ENCODE measurements at places on chromosomes 5 and 9.

DNA sequence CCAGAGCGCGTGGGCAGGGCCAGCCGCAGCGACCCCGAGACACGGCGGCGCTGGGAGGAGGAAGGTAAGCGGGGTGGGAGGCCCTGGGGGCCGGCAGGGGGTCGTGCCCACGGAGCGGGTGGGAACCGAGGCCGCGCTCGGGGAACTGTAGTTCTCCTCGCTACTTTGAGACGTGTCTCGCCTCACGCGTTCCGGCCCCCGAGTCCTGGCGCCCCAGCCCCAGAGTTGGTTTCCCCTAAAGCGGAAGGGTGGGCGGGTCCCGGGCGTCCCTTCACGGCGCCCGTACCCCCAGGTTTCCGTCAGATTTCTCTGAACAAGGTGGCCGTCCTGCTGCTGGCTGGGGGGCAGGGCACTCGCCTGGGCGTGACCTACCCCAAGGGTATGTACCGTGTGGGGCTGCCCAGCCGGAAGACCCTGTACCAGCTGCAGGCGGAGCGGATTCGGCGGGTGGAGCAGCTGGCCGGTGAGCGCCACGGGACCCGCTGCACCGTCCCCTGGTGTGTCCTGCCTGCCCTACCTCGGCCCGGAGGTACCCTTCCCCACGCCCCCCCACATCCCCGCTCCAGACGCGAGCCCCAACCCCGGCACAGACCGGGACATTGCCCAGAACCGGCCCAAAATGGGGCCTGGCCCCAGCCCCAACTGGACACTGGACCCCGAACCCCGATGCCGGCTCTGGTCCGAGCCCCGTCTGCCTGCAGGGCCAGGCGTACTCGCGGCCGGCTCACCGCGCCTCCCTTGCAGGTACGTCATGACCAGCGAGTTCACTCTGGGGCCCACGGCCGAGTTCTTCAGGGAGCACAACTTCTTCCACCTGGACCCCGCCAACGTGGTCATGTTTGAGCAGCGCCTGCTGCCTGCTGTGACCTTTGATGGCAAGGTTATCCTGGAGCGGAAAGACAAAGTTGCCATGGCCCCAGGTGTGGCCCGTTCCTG lies 709 bp downstream of the UAP1L1 start:
- DNase-seq = no peak

- no peak for DNase-seq
These were observed 228.3 kb upstream of the BRINP1 start for GRCh38 chr9:119597499-119597898.

- DNase-seq = no peak
These were observed 144.5 kb upstream of the NUDT12 start for GRCh38 chr5:103706939-103707682.

- DNase-seq = no peak
These were observed 117.2 kb downstream of the PSD2 start for GRCh38 chr5:139912804-139913203.

DNA sequence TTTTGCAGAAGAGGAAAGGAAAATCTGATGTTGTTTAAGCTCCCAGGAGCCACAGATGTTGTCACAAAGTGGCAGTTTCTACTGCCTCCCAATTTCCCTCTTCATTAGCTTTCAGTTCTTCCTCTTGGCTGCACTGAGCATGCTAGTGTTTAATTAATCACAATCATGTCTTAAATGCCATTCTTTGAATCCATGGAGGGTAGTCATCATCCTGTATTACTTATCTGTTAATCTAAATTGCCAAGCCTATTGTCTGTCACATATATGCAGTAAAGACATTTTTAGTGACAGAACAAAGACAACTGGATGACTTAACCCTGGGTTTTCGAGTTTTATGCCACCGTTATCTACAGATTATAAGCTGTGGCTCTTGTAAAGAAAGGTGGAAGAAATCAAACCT lies 14.7 kb downstream of the KLHL9 start:
- DNase-seq = no peak

DNA sequence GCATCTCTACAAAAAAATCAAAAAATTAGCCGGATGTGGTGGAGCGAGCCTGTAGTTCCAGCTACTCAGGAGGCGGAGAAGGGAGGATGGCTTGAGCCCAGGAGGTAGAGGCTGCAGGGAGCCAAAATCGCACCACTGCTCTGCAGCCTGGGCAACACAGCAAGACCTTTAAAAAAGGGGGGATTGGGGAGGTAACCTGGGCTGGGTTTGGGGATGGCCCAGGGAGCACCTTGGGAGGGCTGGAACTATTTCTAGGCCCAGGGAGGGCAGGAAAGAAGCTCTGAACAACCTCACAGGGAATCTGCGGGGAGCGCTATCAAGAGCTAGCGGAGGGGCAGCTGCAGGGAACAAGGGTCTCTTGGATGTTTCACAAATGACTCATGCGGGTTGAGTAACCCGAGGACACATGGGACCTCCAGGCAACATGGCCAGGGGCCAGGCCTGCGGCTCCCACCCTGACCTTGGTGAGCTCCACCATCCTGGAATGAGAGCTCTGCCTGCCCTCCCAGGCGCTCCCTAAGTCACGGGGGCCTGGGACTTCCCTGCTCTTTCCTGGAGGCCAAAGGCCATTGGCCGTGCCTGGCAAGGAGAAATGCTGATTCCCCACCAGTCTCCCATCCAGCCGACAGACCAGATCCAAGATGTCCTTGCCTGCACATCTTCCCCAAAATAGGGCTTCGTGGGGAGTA lies 23.4 kb downstream of the SARDH start:
- DNase-seq = peak; percentile 33

DNA sequence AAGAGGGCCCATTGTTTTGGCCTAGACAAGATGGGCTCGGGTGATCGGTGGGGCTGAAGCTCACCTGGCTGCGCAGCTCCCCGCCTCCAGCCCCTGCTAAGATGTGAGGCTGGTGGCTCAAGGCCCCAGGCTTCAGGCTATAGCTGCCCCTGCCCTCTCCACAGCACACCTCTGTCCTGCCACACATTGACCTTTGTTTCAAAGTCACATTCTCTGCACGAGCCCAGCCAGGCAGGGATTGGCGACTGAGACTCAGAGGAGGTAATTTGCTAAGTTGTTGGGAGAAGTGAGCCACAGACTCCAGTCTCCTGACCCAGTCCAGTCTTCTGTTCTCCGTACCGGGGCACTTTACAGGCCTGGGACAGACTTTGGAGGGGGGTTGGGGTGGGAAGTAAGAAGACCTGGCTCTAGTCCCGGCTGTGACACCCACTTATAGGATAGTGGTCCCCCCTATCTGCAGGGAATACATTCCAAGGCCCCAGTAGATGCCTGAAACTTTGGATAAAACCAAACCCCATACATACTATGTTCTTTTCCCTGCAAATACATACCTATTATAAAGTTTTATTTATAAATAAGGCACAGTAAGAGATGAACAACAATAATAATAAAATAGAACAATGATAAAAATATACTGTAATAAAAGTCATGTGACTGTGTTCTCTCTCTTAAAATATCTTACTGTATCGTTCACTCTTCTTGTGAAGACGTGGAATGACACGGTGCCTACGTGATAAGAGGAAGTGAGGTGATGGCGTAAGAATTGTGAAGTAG lies 13.3 kb downstream of the PDGFRB start:
- peak; percentile 42 for DNase-seq

DNA sequence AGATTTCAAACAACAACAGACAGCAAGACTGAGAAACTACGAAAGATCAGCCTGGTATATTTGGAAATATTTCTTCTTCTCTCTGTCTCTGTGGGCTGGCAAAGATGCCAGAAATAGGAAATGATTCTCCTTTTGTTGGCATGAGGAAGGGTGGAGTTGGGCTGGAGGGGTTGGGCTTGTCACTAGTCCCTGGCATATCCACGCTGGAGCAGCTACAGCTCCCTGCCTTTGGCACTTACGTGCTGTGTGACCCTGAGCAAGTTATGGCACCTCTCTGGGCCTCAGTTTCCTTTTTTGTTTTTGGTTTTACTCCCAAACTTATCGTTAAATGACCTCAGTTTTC lies 354 bp upstream of the KCNMB1 start:
- no peak for DNase-seq
